ENCODE measurements at places on chromosomes 3 and 15.

- DNase-seq = no peak
Measured at GRCh38 chr15:85021409-85021808, 39.8 kb downstream of the PDE8A start.

GRCh38 chr3:29488922-29489321 is 208.1 kb downstream of the RBMS3 start:
- no peak for DNase-seq

- no peak for DNase-seq
Measured at GRCh38 chr15:49810720-49811119, 189.9 kb downstream of the DTWD1 start.

DNA sequence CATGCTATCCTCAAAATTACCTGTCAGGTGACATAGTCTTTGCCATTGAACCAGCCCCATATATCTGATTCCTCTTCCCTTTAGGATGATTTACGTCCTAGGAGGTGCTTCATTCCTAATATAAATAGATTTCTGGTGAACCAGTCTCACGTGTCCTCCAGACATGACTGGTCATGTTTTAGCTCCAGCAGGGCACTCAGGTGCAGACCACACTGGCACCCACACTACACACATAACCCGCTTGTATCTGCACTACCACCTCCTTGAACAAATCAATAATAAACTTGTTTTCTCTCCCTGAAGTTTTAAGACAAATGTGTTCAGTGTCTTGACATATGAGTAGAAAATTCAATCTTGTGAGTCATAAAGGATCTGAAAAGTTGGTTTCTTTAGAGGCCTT is 155.5 kb downstream of the GOLIM4 start:
- DNase-seq = no peak

- no peak for DNase-seq
Measured at GRCh38 chr15:67504796-67505195, 16.1 kb upstream of the C15orf61 start.

- no peak for DNase-seq
Measured at GRCh38 chr3:15063656-15064286, 1.3 kb downstream of the MRPS25 start.

- DNase-seq = peak; percentile 62
Measured at GRCh38 chr15:31032961-31033371, 41.5 kb upstream of the MTMR10 start.

DNA sequence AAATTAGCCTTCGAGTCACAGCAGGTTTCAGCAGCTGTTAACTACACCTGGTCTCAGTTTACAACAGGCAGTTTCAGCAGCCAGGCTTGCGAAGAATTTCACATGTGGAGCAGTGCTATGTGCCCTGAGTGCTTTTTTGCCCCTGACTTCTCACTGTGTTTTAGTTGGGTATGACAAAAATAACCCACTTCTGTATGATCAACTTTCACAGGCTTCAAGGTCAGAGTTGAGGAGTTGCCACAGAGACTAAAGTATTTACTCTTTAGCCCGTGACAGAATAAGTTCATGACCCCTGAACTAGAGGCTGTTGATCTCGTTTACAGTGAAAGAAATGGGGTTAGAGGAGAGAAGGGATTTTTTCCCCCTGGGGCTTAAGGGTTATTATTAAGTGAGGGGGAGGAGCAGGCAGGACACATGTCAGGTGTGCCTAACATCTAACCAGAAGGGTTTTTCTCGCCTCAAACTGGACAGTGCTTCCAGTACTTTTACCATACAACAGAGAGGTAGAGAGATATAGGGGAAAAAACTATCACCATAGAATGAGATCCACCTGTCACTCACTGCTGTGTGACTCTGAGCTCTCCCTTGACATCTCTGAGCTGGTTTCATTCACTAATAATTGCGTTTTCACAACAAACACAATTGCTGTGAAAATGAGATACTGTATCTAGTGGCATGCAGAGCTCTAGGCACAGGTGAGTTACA is 14.0 kb upstream of the TOPBP1 start:
- no peak for DNase-seq

GRCh38 chr3:11878837-11879236 is 32.2 kb upstream of the TAMM41 start:
- DNase-seq = no peak

DNA sequence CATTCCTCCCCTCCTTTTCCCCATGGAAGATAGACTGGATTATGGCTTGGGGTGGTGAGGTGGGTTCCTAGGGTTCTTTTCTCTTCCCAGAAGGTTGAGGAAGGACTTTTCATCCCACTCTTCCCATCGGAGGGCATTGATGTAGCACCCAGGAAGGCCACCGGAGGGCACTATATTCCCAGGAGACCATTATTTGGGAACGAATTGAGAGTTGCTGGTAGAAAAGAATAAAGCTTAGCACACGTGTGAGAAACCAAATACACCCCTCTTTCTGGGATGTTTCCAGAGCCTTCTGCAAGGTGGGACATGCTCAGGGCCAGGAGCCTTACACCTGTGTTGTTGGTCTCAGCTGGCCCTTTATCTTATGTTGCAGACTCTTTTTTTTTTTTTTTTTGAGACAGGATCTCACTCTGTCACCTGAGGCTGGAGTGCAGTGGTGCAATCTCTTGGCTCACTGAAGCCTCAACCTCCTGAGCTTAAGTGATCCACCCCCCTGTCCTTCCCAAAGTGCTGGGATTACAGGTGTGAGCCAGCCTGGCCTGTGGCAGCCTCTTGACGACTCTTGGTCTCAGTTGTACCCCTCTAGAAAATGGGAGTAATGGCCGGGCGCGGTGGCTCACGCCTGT is 6.3 kb upstream of the CDC25A start:
- DNase-seq = peak; percentile 65

- no peak for DNase-seq
Measured at GRCh38 chr3:189369636-189370035, 197.9 kb downstream of the TPRG1 start.

GRCh38 chr3:81198216-81198615 is 563.2 kb downstream of the GBE1 start:
- no peak for DNase-seq

GRCh38 chr3:119228373-119229145 is 12.1 kb downstream of the B4GALT4 start:
- no peak for DNase-seq

DNA sequence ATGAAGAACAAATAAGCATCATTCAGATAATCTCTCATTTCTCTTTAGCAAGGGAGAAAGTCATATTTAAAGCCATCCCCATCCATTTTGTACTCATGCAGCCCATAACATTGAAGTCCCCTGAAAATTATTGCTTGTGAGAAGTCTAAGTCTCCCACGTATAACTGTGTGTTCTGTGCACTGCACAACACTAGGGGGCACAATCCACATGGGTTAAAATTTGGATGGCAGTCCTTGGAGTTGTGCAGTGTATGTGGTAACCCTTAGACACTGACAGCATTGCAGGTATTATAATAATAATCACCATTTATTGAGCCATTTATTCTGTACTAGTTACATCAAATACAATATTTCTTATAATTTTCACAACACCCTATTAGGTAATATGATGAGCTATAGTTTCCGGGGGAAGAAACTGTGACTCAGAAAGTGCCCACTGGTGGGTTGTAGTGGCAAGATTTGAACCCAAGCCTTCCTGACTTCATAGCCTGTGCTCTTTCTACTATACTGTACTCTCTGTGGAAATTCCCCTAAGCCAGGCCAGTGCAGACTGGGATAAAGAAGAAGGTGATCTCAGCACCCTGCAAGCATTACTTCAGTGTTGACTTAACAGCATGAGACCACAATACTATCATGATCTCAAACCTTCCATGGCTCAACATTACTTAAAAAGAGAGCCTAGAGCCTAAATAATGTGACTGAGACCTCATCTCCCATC is 15.7 kb downstream of the KCNAB1 start:
- DNase-seq = no peak

GRCh38 chr3:110332629-110333028 is 739.0 kb upstream of the NECTIN3 start:
- DNase-seq = no peak

- DNase-seq = no peak
Measured at GRCh38 chr15:60605879-60606307, 127.0 kb upstream of the ICE2 start.

DNA sequence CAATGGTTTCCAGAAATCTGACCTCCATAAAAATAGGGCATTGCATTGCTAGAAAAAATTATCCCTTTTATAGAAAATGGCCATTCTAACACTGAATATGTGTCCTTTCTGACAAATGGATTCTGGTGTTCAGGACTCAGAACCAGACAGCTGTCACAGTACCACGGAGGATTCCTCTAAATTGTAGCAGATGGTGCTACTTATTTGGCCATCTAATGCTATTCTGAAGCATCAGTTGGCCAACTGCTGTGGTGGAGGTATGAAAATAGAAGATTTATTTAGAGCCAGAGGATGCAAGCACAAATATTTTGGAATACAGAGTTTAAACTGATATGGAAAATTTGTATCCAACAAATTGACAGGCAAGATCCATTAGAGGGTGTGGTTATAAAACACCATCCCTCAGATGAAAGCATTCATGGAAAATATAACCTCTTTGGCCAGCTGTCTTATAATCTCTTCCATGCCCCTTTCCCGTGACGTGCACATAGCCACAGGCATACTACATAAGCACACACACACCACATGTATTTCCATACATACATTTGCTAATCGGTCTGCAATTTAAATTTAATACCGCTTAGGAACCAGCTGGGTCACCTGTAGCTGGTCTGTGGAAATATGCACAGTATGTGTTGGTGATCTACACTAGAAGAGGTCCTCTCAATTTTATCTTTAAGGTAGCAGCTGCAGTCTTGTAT is 302.7 kb upstream of the KCNMB2 start:
- no peak for DNase-seq

DNA sequence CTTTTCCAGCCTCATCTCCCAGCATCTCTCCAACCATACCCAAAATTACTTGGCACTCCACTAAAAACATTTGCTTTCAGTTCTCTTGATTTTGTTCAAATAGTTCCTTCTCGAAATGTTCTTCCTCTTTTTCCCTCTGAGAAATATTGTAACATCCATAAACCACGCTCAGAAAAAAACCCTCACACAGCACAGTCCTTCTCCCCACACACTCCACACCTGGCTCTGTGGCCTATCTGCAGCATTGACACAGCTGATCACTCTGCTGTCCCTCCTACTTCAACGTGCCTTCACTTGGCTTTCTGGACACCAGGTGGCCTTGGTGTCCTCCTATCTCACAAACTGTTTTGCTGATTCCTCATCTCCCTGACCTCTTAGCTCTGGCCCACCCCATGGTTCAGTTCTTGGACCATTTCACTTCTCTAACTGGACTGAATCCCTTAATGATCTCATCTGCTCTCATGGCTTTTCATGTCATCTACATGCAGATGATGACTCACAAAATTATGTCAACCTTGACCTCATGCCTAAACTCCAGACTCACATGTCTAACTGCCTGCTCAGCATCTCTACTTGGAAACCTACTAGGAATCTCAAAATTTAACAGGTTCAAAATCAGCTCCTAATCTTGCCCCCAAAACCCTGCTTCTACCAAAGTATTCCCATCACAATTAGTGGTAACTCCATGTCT is 93.3 kb downstream of the TRIM42 start:
- no peak for DNase-seq

GRCh38 chr3:27632431-27633223 is 89.5 kb downstream of the EOMES start:
- peak; percentile 39 for DNase-seq

- no peak for DNase-seq
Measured at GRCh38 chr3:48997102-48997635, 7.1 kb downstream of the P4HTM start.

GRCh38 chr15:61807281-61807929 is 252.8 kb downstream of the VPS13C start:
- DNase-seq = no peak

- peak; percentile 20 for DNase-seq
Measured at GRCh38 chr15:45521596-45522327, 793 bp downstream of the SLC30A4 start.

DNA sequence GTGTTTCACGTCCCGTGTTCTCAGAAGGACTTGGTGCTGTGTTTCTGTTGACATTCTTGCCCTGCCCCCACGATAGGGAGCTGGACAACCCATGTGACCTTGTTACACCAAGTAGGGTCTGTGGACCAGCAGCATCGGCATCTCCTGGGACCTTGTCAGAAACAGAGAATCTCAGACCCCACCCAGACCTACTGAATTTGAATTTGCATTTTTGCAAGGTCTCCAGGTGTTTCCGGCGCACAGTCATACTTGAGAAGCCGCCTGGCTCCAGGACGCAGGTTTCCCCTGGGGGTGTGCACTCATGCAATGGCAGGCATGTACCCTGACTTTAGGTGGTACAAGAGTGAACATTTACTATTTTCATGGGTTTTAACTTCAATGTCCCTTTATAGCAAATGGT is 117.9 kb downstream of the TLE3 start:
- DNase-seq = no peak

DNA sequence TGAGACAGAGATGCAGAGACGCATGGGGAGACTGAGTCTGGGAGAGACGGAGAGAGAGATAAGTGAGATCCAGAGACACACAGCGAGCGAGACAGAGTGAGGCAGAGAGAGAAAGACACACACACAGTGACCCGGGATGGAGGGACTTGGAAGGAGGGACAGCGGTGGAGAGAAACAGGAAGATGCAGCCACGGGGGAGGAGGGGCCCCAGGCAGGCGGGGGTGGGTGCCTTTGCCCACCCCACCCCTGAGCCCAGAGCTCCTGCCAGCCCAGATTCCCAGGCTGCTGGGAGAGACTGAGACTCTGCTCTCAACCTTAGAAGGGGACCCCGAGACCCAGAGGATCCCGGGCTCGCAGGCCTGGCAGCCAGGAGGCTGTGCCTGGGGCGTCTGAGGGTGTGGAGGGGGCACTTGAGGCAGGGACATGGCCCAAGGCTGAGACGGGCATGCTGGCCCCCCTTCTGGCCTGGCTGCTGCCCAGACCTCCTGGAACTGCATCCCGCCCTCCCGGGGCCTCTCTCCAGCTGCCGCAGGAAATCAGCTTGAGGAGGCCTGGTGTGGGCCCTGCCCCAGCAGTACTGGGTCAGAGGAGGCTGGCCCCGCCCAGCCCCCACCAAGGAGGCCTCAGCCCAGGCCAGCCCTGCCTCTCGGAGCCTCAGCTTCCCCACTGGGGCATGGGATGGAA is 18.1 kb downstream of the H1-8 start:
- peak; percentile 50 for DNase-seq

DNA sequence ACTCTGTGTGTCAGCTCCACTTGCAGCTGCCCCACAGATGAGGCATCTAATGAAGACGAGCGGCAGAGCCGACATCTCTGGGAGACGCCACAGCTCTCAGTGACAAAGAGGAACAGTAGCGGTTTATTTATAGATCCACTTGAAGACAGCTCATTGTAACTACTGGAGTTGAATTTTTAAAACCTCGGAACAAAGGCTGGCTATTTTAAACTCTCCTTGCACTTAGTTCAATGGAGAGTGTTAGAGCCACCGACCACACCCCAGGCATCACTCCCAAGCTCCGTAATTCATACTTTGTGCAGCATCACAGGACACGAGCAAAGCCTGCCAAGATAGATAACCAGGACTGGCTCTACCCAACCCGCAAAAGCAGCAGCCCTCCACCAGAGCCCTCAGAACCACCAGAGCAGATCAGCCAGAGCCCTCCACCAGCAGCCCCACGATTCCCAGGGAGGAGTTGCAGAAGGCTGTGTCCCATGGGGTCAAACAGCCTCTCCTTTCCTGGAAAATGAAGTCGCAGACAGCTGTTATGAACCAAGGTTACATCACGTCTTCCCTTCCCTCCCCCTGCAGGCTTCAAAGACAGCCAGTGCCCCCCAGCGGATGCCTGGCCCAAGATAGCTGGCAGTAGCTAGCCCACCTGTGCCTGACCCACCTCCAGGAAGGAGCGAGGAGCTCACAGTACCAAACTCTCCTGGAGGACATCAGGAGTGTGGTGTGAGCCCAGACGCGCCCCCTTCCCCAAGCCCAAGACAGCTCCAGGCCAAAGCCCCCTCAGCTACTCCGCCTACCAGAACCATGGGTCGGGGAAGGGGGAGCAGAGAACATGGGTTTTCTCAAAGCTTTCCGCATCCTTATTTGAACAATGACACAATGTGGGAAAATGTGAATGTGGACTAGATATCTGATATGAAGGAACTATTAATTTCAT is 45.7 kb downstream of the POC1A start:
- DNase-seq = no peak
